HT1080 (cell line): ENCODE measurements at places on chromosomes 5 and 9.

GRCh38 chr5:115389799-115390382 is 93.4 kb upstream of the CCDC112 start:
- no peak for DNase-seq

- DNase-seq = no peak
Observed at GRCh38 chr9:120507936-120508510, 71.9 kb downstream of the CDK5RAP2 start.

- DNase-seq = no peak
Observed at GRCh38 chr5:82564963-82565362, 286.8 kb upstream of the RPS23 start.

- DNase-seq = no peak
Observed at GRCh38 chr5:84242286-84242685, 142.4 kb downstream of the EDIL3 start.

GRCh38 chr9:137315581-137316011 is 13.5 kb upstream of the NRARP start:
- no peak for DNase-seq

DNA sequence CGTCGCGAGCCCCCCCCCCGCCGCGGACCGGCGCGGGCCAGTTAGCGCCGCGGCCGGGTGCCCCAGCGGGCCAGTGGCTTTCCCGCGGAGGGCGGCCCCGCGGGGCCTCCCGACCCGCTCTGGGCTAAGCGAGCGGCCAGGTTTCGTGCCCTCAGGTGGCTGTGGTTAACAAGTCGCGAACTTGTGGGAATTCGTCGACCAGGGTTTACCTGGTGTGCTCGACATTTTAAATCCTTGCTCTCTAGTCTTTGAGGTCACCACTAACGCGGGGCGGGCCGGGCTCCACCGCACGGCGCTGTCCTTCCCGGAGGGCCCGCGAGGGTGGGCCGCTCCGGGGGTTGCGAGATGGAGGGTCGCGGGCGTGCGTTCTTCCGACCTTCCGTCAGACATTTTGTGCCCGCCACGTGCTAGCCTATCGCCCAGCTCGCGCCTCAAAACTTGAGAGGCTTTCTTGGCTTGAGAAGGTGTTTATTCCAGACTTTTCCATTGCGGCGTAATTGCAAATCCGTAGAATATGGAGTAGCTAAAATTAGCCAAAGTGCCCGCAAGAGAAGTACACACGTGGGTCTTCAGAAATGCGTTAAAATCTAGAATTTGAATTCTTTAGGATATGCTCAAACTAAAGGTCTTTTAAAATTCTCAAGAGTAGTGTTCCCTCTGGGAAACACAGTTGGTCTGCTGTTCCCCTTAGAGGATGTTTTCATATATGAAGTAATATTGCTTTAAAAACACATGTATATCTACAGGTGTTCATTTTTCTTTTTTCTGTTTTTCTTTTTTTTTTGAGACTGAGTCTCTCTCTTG is 2.1 kb downstream of the ANP32B start:
- DNase-seq = peak; percentile 38

DNA sequence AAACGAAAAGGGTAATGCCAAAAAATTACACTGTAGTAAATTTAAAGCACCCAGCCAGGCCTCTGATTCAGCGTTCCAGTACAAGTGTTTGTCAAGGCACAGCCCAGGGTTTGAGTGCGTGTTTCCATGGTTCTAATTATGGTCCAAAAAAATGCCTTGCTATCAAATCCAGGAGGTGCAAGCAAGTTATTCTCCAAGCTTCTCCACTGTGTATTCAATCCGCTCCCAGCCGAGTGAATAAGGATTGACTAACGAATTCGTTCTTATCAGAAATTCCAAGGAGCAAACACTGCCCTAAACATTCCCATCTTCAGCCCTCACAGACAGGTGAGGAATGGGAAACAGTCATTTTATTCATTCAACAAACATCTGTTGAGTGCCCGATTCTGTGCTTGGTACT is 103.3 kb upstream of the WWC1 start:
- DNase-seq = no peak

GRCh38 chr9:107068581-107068980 is 205.6 kb downstream of the ZNF462 start:
- DNase-seq = no peak

- DNase-seq = peak; percentile 78
Observed at GRCh38 chr9:15295761-15296405, 11.1 kb downstream of the TTC39B start.

- no peak for DNase-seq
Observed at GRCh38 chr9:113185271-113185670, 34.5 kb downstream of the SLC31A2 start.

- DNase-seq = no peak
Observed at GRCh38 chr5:98982880-98983279, 54.1 kb upstream of the CHD1 start.

DNA sequence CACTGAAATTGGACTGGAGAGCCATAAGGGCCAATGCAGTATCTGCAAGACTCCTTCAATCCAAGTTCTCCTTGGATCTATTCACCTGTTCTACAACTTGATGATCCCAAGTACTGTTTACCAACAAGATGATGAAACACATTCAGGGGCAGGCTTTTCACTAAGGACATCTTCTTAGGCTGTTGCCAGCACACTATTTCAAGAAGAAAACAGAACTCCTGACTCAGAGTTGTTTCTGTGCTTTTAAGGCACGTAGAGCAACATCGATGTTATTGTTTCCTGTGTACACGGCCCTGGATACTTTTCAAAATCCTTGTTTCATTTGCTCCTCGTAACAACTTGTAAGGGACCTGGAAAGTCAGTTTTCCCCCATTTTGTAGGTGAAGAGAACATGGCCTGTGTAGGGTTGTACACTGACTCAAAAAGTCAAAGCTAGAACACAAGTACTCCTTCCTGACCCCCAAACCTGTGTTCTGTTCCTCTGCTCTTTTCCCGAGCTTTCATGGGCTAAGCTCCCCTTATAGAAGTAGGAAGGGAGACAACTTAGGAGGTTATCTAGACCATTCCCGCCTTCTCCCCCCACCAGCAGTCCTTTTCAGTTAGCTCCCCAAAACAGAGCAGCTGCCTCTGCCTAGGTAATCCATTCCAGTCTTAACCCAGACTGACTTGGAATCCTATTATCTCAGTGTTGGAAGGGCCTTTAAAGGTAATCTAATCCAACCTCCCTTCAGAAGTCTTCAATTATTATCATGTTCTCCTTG is 5.2 kb upstream of the MGAT1 start:
- DNase-seq = no peak

DNA sequence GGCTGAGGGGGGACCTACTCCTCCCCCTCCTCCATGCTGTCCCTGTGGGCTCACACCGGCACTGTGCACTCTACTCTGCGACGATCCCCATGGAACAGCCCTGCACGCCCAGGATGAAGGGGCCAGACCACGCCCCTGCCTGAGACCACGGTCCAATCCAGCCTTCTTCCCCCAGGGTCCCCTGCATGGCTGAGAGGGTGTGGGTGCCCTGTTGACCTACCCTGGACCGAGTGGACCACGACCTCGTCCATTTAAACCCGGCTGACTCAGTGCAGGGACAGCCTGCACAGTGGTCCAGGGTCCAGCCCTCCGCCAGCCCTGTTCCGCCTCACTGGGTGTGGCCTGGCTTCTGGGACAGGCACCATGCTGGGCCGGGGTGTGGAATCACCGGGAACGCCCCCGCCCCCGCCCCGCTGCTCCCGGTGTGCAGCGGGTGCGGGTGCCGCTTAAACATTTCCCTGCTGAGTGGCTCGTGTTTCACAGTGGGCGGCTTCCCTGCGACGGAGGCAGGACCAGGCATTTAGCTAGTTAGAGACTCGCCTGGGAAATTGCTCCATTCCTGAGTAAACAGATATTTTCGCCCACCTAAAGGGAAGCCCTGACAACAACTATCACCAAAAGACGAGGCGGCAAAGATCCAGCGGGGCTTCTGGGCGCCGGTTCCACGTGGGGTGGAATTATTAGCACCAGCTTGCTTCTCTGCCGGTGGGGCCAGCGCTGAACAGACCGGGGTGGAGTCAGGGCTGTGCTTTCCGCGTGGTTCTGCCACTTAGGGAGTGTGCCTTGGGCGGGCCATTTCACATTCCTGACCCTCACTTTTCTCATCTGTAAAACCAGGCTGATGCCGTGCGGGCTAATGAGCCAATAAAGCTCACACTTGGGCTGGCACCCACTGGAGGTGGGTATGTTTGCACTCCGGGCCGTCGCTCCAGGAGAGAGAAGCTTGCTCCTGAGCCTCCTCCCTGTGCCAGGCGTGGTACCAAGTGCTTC is 22.6 kb downstream of the DBH start:
- DNase-seq = no peak

- peak; percentile 95 for DNase-seq
Observed at GRCh38 chr5:57816108-57816507, 333.5 kb upstream of the ACTBL2 start.

DNA sequence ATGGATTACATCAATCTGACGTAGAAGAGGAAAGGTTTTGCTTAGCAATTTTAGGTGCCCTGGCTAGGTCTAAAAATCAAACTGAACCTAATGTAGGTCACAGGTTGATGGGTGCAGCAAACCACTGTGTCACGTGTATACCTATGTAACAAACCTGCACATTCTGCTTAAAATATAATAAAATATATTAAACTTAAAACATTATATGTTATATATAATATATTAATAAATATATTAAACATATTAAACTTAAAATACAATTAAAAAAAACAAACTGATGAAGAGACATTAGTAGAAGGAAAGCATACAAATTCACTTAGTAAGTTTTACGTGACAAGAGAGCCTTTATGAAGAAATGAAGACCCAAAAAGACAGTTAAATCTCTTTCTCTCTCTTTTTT is 51.7 kb upstream of the FBXL17 start:
- no peak for DNase-seq

DNA sequence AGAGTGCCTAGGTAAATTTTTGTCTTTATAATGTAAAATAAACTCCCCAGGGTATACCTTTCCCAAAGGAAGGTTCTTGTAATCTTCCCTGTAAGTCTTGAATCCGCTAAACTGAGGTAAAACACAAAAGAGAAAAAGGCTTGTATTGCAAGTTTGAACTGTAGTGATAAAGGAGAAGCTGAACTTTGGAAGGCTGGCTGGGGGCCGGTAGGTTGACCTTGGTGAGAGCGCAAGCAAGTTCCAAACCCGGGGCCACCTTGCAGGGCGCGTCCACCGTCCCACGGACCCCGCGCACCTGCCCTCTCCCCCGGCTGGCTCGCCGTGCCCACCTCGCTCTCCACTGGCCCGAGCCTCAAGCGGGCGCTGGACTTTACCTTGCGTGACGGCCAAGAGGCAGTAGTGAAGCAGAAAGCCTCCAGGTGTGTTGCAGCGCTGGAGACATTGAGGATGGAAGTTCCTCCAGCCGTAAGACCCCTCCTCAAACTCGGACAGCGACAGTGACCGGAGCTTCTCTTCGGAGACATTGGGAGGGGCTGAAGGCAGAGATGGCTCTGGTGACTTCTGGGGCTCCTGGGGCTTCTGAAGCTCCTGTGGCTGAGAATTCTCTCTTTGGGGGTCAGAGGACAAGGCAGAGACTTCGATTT is 428 bp downstream of the SLCO4C1 start:
- no peak for DNase-seq

GRCh38 chr5:124180875-124181461 is 565.5 kb downstream of the ZNF608 start:
- peak; percentile 19 for DNase-seq

- DNase-seq = no peak
Observed at GRCh38 chr5:42943931-42944631, 96.0 kb downstream of the ANXA2R start.

DNA sequence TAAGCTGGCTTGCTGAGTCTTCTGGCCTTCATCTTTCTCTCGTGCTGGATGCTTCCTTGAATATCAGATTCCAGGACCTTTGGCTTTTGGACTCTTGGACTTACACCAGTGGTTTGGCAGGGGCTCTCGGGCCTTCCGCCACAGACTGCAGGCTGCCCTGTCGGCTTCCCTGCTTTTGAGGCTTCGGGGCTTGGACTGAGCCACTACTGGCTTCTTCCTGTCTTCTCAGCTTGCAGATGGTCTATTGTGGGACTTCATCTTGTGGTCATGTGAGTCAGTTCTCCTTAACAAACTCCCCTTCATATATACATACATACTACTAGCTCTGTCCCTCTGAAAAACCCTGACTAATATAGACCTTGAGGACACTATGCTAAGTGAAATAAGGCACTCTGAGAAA is 78.3 kb upstream of the SSBP2 start:
- peak; percentile 65 for DNase-seq

GRCh38 chr9:132077881-132078698 is 1.6 kb downstream of the MED27 start:
- peak; percentile 81 for DNase-seq

- no peak for DNase-seq
Observed at GRCh38 chr5:138770291-138770690, 17.1 kb downstream of the CTNNA1 start.

- DNase-seq = no peak
Observed at GRCh38 chr9:125235804-125236519, 5.2 kb downstream of the HSPA5 start.

GRCh38 chr9:81621785-81622259 is 67.5 kb downstream of the TLE1 start:
- no peak for DNase-seq

DNA sequence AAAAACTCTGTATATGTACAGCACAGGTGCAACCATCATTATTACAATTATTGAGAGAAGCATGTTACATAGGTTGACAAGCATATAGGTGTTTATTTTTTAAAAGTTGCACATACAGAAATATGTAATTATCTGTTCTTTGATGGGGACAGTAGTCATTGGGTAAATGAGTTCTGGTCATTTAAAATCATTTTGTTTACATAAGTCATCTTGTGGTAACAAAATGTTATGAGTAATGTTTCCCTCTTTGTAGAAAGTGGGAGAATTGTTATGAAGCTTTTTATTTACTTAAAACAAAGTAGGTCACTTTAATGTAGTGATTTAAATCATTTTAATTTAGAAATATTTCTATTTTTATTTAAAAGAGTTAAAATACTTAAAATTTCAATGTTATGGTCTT is 33.8 kb upstream of the FBXL17 start:
- no peak for DNase-seq

DNA sequence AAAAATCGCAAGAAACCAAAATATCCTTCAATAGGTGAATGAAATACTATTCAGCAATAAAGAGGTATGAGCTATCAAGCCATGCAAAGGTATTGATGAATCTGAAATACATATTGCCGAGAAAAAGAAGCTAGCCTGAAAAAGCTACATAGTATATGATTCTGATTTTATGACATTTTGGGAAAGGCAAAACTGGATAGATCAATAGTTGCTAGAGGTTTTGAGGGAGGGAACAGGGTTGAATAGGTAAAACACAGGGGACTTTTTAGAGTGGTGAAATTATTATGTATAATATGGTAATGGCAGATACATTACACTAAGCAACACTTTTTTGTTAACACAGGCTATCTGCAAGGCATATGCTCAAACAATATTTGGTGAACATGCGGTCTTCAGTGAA is 327.6 kb upstream of the ADAMTSL1 start:
- no peak for DNase-seq

DNA sequence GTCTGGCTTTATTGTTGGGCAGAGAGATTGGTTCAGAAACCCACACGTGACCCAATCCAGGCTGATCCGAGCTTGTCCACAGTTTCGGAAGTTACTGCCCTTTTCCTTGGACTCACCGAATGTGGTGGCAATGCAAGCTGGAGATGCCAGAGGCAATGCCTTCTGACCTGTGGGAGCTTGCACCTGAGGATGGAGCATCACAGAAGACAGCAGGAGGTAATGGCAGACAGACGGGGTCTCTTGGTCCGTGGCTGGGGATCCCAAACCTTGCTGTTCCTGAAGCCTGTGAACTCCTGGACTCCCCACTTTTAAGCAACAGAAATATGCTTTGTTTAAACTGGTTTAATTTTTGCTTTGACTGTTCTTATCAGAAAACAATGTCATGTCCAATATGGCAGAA is 265.2 kb upstream of the IRX1 start:
- DNase-seq = no peak
